ENCODE measurements at places on chromosomes 7 and 10. TPM values are rescaled to one million over a fixed set of nuclear protein-coding genes. Genes with fewer than 3 reads are reported as not detected.

Gene OR6B1
- total RNA-seq = not detected

Gene TBX20
- total RNA-seq = 13.5 TPM

Gene CDH23
- total RNA-seq = 0.08 TPM

Gene RSPH10B
- 0.12 TPM for total RNA-seq

Gene PCGF5
- 50.4 TPM for total RNA-seq

Gene TAS2R41
- not detected for total RNA-seq

Gene GPER1
- 0.83 TPM for total RNA-seq

Gene ERCC6
- total RNA-seq = 62.4 TPM

Gene IQCE
- 9.9 TPM for total RNA-seq

Gene GRM3
- not detected for total RNA-seq

Gene LRRN3
- total RNA-seq = 0.47 TPM

Gene TRRAP
- total RNA-seq = 11.9 TPM

Gene CLDN4
- total RNA-seq = 0.23 TPM

Gene CPA2
- total RNA-seq = not detected

Gene INTS1
- 31.7 TPM for total RNA-seq
